ENCODE measurements at places on chromosomes 2 and 18.

DNA sequence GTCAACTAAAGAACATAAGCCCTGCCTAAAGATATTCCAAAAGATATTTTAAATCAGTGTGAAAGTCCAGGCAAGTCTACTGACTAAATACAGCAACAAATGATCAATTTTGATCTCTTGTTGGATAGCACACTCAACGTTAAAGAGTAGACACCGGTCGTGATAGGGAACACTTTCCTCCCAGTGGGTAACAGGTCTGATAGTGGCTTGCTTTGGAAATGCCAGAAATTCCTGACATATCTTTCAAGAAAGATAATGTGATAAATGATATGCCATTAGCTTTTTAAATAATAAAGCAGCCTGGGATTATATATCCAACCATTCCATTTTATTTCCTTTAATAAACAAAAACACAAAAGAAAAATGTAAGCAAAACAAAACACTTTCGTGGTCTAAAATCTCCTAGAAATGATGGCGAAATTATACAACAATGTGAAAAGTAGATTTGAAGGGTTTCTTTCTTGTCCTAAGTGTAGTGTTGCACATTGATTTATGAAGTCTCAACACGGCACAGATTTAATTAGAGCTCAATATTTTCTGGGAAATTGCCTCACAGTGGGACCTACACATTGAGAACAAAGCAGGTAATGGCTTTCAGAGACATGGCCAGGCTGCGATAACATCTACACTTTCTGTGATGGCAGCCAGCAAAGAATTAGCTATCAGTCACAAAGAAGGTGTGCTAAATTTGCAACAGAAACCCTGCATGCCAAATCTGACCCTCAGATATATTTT is 158.6 kb downstream of the PPP1R1C start:
- DNase-seq = no peak

DNA sequence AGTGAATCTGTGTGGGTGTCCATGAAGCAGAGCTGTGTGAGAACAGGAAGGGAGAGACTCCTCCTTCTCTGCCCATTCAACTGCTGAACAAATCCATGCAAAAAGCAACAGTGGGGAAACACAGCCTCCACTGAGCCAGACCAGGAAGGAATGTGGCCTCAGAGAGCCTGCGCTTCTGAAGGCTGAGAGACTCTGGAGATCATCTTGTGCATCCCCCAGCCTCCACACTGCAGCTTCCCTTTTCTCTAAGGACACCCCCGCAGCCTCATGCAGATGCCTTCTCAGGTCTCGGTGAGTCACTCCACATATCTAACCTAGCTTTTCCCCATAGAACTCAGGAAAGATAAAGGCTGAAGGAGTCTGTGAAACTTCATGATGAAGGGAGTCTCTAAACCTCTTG is 402.9 kb downstream of the TNS1 start:
- DNase-seq = no peak

DNA sequence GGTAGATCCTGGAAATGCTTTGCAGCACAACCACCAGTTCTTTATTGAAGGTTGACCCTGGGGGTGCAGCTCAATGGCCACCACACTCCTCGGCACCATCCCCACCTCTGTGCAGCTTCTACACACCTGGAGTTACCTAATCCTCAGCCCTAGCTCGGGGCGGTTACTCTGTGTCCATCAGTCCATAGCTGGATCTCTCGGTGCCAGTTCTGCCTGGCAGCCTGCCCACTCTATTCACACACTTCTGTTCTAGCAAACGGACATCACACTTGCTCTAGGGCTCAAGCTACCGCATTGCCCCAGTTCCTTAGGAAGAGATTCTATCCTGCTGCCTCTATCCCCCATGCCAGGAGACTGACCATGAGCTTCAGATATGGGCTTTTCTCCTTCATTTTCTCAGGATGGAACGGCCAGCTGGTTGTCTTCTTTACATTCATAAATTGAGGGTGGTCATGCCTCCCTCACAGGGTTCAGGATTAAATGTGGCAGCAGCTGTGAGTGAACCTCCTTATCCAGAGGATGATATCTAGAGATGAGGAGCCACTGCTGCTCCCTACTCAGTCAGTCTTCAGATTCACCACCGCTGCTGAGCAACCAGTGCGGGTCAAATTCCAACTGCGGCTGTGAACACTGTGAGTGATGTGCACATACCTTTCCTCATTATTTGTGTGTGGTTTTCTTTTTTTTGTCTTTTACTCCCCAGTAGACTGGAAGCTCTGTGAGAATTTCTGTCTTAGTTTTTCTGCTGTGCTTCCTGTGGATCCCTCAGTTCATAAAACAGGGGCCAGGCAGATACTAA is 66.9 kb upstream of the TRIB2 start:
- no peak for DNase-seq

GRCh38 chr2:86054535-86055082 is 51.1 kb downstream of the POLR1A start:
- DNase-seq = peak; percentile 17

GRCh38 chr18:45658756-45659155 is 43.5 kb downstream of the SLC14A2 start:
- DNase-seq = no peak
